ENCODE measurements at places on chromosomes 16 and 17.
A peak's percentile ranks its signal among the peaks of the same experiment; 100 is the strongest.

DNA sequence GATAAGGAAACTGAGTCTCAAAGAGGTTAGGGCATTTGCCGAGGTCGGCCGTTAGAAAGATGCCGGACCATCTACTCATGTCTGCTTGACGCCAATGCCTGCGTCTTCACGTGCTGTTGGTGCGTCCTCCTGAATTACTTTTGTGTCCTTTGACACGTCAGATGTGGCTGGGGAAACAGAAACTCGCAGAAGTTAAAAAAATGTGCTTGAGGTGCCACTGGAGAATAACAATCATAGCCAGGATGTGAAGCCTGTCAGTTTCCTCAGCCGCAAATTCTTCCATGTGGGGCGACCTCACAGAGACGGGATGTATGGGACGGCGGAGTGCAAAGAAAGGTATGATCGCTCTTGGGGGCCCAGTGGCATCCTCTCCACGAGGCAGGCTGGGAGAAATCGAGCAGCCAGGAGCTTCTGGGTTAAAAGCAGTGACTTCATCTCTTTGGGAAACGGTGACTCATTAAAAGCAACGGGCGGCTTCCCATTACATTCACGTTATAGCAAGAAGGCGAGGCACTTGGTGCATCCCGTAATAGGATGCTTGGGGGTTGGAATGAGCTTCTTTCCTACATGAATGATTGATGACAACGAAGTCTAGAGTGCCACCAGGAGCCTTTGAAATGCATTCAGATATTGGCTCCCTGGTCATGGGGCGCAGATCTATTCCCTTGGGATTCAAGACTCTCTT is 67.8 kb downstream of the BMERB1 start:
- no peak for DNase-seq

DNA sequence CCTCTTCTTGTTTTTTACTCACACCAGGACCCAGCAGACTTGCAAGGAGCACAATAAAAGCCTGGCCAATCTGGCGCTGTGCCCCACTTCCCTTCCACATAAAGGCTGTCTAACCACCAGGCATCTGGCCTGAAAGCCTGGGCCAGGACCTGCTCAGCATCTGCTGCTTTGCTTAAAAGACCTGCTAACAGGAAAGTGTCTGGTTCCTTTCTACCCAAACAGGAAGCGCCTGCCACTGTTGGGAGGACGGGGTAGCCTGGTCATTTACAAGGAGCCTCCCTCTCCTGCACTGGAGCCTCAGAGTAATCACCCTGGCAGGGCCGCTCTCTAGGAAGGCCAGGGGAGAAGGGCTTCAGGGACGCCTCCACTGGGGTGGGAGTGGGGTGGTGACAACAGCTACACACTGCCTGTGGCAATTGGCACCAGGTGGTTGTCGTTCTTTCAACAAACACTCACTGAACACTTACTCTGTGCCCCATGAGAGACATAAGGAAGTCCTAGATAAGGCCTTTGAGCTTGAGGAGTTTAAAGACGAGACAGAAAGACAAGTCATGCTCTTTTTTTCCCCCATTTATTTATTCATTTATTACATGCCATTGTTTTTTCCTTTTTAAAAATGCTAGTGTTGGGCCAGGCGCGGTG is 6.3 kb upstream of the MMP28 start:
- DNase-seq, result peak; percentile 56

DNA sequence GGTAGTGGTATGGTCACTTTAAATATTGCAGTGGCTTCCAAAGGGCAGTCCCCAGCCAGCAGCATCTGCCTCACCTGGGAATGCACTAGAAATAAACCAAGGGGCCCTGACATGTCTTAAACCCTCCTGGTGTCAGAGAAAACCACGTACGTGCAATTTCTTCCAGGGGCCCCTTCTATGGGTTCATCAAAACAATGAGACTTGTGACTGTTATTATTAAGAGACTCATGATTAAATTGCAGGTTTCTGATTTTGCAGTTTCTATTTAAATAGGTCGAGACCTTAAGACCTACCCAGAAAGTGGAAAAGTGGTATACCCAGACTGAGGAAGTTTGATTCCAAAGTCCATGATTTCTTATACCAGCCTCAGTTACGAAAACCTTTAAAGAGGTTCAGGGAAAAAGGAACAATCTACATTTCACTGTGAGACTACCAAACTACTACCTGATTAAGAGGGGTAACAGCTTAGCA is 746 bp upstream of the POLG2 start:
- DNase-seq, result no peak

GRCh38 chr16:87953308-87954215 is 2.3 kb downstream of the BANP start:
- no peak for DNase-seq

GRCh38 chr16:58960484-58960883 is 226.4 kb upstream of the GOT2 start:
- no peak for DNase-seq

- DNase-seq, result no peak
These were observed 281.4 kb downstream of the BCAS3 start for GRCh38 chr17:60959011-60959410.

- DNase-seq, result peak; percentile 51
These were observed 16.8 kb downstream of the NQO1 start for GRCh38 chr16:69709456-69710084.

- DNase-seq, result no peak
These were observed 9.0 kb downstream of the TMEM11 start for GRCh38 chr17:21204935-21205334.

DNA sequence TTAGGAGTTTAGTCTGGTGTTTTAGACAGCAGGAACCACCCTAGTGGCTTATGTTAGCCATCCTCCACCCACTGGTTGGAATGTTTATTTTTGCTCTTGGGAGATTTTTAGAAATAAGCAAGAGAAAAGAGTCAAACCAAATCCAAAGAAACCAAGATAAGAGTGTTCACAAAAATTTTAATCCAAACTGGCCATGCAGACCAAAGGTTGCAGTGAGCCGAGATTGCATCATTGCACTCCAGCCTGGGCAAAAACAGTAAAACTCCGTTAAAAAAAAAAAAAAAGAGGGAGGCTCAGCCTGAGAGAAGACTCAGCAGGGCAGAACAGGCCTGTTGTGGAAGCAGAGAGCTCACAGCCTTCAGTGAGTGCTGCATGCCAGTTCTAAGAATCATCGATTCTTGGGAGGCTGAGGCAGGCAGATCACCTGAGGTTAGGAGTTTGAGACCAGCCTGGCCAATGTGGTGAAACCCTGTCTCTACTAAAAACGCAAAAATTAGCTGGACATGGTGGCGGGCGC is 12.2 kb upstream of the C16orf54 start:
- no peak for DNase-seq

DNA sequence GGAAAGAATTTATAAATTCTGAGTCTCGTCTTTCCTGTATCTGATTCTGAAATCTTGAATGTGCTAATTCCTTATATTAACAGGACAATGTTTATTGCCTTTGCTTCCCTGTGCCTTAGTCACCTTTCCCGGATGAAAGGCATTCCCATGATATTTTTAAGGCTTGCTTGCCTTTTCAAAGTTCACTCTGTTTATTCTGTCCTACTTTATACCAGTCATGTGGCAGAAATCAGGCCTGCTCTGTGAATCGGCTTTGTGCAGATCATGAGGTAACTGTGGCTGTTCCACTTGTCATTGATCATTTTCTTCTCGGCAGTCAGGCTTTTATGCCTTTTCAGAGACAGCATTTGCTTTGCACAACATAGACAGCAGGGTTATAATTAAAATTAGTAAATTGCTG is 28.8 kb upstream of the ABCC11 start:
- DNase-seq, result no peak

DNA sequence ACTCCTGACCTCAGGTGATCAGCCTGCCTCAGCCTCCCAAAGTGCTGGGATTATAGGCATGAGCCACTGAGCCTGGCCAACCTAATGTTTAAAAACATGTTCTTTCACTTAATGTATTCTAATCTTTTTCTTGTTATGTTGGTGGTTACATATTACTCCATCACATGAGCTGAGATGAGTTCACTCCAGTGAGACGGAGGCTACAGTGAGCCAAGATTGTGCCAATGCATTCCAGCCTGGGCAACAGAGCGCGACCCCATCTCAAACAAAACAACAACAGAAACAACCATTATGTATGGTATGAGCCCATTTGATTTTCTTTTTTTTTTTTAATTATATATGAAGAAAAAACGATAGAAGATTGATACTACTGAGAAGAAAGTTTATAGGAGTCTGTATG is 39.6 kb downstream of the SLC39A11 start:
- DNase-seq, result no peak

- peak; percentile 64 for DNase-seq
These were observed at the start of gene ZFHX3 for GRCh38 chr16:73047536-73048291. Gene ZFHX3, minus strand, starts transcription at chr16:73048128. Its CDS starts 87,983 bp downstream, at chr16:72960145.

GRCh38 chr17:45989759-45990158 is 9.3 kb upstream of the STH start:
- no peak for DNase-seq

- DNase-seq, result no peak
These were observed 55.4 kb downstream of the TNFRSF13B start for GRCh38 chr17:16916557-16916920.

DNA sequence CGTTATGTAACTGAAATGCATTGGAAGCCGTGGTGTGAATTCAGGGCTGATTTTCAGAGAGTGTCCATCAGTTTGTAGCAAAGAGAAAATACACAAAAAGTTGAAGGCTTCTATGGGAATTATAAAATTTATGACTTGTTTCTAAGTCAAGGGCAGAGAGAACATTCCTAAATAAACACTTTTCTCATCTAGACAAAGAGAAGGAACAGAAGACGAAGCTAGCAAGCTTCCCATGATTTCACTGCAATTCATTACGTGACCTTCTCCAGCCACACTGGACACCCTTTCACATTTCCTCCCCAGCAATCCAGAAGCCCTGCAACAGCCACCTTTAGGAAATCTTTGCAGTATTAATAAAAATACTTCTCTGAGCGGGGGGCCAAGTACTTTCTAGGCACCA is 67.8 kb downstream of the TMEM100 start:
- no peak for DNase-seq

DNA sequence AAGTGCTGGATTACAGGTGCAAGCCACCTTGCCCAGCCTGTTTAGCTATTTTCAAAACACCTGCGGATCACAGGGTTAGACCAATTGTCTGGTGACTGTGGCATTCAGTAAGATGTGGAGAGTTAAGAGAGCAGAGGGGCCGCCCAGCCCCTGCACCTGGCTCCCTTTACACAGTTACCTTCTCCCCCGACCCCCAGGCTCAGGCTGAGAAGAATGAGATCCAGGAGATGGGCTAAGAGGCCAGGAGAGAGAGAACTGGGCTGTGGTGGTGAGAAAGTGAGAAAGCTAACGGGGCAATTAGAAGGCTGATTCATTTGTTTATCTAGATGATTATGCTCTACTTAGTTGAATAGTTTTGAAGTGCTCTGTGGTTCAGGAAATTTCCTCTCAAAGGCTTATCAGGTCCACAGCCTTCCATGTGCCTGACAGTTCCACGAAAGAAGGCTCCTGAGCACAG is 67.8 kb upstream of the AXIN2 start:
- DNase-seq, result no peak

GRCh38 chr17:76957678-76958464 is 89.7 kb downstream of the MGAT5B start:
- peak; percentile 84 for DNase-seq

- DNase-seq, result no peak
These were observed 70.8 kb downstream of the MAP2K6 start for GRCh38 chr17:69485251-69485661.

DNA sequence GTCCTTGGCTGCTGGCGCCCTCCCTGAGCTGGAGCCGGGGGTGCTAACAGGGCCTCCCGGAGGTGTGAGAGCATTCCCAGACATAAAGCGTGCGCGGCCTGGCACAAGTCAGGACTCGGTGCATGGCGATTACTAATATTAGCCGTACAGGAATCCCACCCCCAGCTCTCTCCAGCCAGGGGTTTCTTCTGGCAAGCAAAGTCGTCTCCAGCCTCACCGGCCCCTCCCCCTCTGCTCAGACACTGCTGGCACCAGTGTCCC is 5.0 kb downstream of the CASKIN1 start:
- DNase-seq, result no peak

DNA sequence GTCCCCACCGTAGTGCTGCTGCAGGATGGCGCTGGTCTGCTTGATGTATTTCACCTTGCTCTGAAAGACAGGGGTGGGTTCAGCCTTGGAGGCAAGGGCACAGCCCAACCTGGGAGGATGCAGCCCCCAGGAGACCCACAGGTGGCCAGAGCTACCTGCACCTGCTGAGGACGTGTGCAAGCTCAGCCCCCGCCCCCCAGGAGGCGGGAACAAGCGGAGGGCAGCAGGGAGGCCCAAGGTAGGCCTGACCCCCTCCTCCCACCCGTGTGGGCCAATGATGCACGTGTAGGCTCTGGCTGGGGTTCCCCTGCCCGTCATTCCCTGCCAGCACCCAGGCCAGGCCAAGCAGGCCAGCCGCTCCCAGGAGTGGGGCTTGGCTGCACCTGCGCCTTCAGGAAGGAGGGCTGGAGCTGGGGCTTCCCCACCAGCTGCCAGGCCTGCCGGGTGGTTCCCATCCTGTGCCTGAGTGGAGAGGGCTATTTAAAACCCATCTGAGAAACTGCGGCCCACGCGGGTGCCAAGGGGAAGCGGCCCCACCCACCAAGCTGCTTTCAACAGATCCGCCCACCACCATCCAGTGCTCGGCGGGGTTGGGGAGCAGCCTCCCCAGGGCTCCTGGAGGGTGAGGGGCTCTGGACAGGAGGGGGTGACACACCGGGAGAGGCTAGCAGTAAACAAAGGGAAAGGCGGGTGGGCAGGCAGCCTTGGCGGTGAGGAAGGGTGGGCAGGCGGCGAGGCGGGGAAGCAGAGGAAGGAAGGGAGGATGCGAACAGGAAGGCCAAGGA is 3.8 kb downstream of the NTHL1 start:
- DNase-seq, result no peak

DNA sequence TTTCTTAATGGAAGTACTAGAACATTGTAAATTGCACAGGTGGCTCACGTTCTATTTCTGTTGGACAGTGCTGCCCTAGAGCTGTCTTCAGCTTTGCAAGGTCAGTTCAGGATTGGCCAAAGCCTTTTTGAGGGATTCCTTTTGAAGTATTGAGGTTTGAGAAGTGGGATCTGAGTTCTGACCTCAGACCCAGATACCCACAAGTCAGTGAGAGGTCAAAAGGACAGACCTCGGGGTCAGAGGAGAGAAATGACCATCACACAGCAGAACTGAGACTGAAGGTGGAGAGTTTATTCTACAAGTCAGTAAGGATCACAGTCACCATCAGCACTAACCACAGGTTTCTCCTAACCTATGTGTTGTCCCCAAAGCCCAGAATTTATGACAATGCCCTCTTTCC is 1.7 kb downstream of the ACSM5 start:
- DNase-seq, result no peak

DNA sequence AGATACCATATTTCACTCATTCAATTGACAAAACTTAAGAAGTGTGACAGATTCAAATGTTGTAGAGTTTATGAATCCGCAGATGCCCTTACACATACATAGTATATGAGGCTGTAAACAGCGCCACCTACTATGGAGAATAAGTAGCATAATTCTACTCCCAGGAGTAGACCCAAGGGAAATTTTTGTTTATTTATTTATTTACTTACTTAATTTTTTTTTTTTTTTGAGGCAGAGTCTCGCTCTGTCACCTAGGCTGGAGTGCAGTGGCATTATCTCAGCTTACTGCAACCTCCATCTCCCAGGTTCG is 35.5 kb downstream of the GAN start:
- no peak for DNase-seq

- DNase-seq, result no peak
These were observed 1074.0 kb downstream of the CDH11 start for GRCh38 chr16:64047878-64048277.

All from germinal center (tissue), 1 donor.